ENCODE measurements at places on chromosomes 1 and 21.

DNA sequence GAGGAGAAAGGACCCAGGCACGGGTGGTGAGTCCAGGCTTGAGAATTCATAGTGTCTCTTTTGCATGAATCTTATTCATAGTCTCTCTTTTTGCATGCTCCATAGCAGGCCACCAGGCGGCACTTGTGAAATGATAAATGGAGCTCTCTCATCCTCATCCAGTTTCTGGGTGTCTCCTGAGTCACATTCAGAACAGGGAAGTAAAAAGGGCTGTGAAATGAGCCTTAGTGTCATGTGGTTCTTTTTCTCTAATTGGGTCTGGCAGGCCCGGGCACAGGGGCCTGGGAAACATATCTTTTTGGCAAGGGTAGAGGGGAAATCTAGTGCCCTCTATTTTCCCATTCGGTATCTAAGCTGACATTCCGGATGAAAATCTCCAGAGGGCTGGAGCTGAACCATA lies 19.1 kb upstream of the NCF2 start:
- no peak for DNase-seq

GRCh38 chr1:103058391-103058790 lies 49.9 kb downstream of the COL11A1 start:
- no peak for DNase-seq

- DNase-seq = no peak
Observed at GRCh38 chr1:236514703-236515442, 8.9 kb upstream of the LGALS8 start.

DNA sequence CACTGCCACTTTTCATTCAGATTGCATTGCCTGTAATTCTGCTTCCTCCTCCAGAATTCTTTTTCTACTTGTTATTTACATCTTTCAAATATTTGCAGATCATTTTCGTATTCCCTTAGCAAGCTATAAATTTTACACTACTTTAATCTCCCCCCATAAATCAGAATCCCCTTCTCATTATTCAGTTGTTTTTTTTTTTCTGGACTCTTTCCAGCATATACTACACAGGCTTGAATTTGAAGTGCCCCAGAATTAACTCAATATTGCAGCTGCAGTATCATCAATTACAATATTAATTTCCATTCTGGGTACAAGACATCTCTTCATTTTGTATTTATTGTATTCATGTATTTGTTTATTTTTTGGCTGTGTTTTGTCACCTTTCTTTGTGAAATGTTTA lies 1494.3 kb downstream of the AMY1C start:
- DNase-seq = no peak

DNA sequence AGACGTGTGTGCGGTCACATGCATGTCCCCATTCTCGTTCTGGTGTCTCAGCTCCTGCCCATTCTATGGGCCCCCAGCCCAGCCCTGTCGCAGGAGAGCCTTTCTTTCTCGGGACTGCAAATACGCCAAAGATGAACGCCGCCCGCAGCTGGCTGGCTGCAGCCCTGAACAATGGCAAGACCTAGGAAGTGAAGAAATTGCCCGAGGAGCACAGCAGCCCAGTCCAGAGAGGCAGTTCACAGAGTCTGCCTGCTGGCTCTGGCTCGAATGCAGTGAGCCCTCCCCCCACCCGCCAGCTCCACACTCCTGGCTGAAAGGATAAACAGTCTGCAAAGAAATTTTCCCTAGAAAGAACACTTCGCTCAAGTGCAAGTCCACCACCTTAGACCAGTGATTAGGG lies 23.3 kb downstream of the PAX7 start:
- DNase-seq = no peak

DNA sequence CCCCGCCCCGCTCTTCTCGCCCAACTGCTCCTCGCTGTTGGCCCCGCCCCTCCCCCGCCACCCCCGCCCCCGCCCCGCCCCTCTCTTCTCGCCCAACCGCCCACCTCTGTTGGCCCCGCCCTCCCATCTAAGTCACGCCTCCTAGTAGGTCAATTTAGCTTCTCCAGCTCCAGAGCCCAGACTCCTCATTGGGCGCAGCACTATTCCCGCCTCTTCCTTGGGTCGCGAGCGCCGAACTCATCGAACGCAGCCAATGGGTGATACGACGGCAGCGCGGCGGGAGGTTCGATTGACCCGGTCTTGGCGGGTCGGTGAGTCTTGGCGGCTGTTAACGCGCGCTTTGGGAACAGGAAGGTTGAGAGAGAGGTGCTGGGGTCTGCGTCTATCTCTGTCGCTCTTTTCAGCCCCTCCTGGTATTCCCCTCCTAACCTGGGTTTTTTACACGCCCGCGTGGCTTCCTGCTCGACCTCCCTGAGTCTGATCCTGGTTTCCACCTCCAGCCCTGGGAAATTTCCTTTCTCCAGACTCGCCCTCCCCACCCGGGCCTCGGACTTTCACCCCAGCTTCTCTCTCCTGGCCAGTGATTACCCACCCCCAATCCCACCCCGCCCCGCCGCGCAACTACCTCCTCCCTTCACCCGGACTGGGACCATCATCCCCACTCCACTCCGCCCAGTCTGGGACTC lies at the start of gene RAD54L:
RAD54L (plus strand) TSS at position 328 of the 686 bp plus-strand sequence. CDS start 643 bp downstream, outside the sequence.
- DNase-seq = peak; percentile 91

Data from stimulated activated CD8-positive, alpha-beta memory T cell treated with anti-CD3 and anti-CD28 coated beads, Interleukin-15, amount 100 ng/mL, for 4 hours (primary cell).